ENCODE measurements at places on chromosomes 11 and 22.

- DNase-seq, result no peak
Observed at GRCh38 chr11:70838198-70838597, 414.2 kb downstream of the SHANK2 start.

DNA sequence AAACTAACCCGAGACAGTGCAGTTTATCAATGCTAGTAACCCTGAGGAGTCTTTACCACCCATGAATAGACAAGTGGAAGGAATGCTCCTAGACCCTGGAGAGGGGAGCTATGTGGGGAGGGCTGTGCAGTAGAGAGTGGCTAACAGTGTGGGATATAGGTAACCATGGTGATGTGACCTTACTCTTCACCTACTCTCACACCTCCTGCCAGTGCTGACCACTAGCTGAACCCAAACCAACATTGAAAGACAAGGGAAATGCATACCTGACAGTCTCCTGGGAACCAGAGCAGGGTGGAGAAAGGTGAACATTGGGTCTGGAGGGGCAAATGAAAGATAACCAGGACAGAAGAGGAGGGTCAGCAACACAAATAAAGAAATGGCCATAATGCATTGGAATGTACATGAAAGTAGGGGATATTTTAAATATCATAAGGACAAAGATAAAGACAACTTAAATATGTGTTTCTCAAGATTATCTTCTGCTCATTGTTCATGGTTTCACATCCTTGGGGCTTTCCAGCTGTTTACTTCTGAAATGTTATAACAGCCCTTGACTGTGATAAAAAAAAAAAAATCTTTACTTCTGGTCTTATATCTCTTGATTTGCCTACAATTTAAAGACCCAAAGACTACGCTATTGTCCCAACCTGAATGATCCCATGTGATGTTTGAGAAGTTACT, 983.3 kb upstream of the TENM4 start:
- DNase-seq, result no peak

GRCh38 chr11:110147962-110148709, 54.9 kb downstream of the ZC3H12C start:
- no peak for DNase-seq

- no peak for DNase-seq
Observed at GRCh38 chr11:10305262-10305963, 540 bp downstream of the ADM start.

GRCh38 chr22:35642305-35642741, 5.9 kb upstream of the APOL6 start:
- no peak for DNase-seq

DNA sequence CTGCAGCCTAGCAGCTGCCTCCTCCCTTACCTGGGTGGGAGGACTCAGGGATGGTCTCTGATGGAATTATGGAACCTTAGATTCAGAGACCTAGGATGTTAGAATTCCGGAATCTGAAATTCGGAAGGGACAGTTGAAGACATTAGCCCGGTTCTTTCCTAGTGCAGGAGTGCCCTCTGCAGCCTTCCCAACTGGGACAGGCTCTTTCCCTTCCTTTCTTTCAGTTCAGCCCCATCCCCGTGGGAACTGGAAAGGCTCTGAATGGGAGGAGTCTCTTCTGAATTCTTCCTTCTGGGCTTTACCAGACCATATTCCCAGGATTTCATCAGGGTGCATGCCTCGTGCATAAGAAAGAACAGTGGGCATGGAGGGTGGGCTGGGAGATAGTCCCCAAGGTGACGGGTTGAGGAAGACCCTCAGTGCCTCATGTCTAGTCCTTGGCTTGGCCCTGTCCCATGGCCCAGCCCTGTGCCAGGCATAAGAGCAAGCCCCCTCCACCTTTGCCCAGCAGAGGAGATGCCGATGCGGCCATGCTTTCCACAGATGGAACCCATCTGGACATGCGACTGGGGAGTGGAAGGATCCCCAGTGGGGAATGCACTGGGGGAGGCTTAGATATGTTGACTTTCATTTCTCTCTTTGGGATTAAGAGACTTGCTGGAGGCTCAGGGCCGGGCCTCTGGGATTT, 14.4 kb downstream of the DNAJB13 start:
- no peak for DNase-seq
